ENCODE measurements at places on chromosomes 5 and 9.
A peak's percentile ranks its signal among the peaks of the same experiment; 100 is the strongest.

GRCh38 chr5:125348221-125348692 is 601.8 kb upstream of the ZNF608 start:
- peak; percentile 82 for DNase-seq

- peak; percentile 67 for DNase-seq
Measured at GRCh38 chr5:113249206-113249605, 185.6 kb downstream of the TSSK1B start.

DNA sequence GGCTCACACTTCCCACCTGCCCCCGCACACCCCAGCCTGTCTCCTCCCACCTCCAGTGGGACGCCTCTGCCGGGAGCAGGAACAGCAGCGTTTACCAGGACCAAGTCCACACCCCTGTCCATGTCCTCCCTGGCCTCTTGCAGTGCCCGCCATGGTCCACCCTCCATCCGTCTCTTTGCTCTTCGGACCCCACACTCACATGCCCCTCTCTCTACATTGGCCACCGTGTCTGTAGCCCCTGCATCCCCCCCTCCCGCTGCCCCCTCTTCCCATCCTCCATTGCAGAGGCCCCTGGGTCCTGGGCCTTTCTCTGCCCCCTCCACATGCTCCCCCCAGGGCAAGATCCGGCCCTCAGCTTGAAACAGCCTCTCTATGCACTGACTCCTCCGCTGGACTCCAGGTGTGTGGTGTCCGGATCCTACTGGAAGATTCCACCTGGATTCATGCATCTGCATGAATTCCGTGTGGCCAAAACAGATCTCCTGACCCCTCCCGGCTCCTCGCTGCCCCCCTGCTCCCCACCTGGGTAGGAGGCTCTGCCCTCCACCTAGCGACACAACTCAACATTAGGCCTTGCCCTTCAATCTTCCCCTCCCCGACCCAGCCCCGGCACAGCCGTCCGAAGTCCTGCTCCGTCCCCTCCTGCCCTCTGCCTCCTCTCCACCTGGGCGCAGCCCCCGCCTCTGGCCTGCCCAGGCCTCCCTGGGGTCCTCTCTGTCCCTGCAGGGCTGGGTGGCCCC is 168.5 kb downstream of the OLFM1 start:
- no peak for DNase-seq

DNA sequence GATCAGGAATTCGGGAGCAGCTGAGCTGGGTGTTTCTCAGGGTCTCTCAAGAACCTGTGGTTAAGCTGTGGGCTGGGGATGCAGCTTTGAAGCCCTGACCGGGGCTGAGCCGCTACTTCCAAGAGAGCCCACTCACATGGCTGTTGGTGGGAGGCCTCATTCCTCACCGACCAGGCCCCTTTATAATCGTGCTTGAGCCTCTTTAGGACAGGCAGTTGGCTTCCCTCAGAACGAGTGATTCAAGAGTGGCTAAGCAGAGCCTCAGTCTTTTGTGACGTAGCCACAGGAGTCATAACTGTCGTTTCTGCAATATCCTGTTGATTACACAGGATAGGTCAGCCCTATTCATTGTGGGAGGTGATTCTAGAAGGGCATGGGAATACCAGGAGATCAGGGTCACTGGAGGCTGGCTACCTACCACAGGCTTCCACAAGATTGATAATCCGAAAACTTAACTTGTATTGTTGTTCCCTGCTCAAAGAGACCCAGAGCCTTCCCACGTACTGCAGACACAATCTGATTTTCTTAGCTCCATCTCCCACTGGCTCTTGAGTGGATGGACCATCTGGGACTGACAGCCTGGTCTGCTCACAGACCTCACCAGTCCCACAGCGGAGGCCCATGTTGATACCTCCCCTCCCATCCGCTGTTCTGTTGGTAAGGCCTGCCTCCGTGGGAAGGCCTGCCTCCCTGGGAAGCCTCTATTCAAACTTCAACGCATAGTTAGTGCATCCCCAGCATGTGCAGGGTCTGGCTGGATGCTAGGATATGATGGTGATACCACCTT is 3.0 kb upstream of the ERGIC1 start:
- peak; percentile 82 for DNase-seq

DNA sequence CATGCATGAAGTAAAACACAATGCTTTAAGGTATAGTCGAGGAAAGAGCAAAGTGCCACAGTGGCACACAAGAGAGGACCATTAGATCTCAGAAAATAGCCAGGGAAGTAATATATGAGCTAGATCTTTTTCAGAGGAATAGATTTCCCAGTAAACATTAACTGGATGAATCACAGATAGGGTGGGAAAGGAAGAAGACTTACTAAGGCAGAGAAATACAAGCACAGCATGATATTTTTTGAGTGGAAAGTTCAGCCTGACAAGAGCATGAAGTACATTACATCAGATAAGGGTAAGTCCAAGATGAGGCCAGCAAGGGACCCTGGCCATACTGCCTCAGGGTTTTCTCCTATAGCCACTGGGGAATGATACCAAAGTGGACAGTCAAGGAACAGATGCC is 804.6 kb upstream of the DMAC1 start:
- DNase-seq = no peak

DNA sequence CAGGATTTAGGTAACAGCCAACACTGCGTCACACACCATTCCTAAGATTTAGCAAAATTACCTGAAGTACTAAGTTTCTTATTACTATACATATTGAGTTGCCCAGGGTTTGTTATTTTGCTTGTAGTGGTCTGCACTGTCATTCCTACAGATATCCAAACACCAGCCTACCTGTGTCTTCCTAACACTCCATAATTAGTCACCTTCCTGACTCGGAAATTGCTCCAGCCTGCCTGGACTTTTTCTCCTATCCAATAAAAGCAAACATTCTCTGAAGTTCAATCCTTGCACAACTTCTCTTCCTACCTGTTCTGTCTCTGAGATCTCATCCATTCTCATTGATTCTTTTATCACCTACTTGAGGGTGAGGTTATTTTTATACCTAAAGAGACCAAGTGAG is 243.9 kb downstream of the NR2F1-AS1 start:
- no peak for DNase-seq

Data from fibroblast of gingiva (primary cell).